SJSA1 (cell line): ENCODE measurements at places on chromosomes 7 and 10.

DNA sequence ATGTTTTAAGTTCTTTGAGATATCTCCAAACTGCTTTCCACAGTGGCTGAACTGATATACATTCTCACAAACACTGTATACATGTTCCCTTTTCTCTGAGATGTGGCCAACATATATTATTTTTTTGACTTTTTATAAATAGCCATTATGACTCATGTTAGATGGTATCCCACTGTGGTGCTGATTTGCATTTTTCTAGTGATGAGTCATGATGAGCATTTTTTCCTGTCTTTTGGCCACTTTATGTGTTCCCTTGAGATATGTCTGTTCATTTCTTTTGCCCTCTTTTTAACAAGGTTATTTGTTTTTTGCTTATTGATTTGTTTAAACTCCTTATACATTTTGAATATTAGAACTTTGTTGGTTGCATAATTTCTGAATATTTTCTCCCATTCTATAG is 1055.1 kb downstream of the NXPH1 start:
- DNase-seq = peak; percentile 71

- DNase-seq = peak; percentile 73
Observed at GRCh38 chr10:31602541-31603234, 283.7 kb downstream of the ZEB1 start.

- no peak for DNase-seq
Observed at GRCh38 chr10:1367938-1368841, 312.0 kb downstream of the WDR37 start.

DNA sequence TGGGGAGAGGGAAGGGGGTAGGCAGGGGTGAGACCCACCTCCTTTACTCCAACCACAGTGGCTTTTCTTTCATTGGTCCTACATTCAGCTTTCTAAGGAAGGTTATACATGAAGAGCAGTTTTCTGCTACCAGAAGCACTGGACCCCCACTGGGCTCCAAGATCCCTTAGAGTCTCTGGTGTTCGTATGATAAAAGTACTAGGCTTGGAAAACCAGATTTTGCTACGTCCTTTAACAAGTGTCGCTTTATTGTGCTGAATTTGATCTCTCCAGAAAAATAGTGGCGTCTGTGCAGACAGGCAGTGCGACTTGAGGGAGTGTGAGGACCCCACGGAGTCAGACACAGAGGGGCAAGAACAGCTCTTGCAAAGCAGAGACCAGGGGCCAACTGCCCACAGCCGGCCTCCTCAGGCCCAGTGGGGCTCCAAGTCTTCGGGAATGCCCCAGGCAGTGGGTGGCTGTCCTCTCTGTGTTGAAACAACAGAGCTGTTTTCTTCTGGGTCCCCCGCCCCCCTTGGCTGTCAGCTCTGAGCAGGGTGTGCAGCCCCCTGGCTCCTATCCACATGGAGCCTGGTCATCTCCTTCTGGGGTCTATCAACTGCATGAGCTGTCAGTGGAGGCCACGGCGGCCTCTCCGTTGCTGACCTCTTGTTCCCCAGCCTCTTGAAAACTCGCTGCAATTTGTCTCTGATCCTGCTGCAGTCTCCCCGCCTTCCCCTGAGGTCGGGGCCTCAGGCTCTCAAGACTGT is 333.2 kb downstream of the RPS24 start:
- DNase-seq = no peak
